ENCODE measurements at places on chromosomes 7 and 10.

DNA sequence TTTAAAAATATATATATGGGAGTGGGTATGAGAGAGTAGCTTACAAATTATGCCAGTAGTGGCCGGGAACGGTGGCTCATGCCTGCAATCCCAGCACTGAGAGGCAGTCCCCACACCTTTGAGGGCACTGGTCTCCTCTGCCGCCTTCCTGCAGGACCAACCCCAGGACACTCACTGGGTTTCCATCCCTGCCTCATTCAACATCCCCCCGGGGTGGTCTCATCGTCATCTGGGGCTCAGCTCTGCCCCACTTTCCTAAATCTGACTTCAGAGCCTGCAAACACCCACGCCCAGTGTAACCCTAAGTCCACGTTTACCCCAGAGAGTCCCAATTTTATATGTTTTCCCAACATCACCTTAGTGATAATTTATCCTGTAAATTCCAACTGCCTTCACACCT is 96.5 kb downstream of the DIP2C start:
- no peak for DNase-seq

- DNase-seq: peak; percentile 26
These were observed 5.7 kb upstream of the PIP start for GRCh38 chr7:143126146-143126545.

GRCh38 chr7:139594911-139595476 is 71.5 kb downstream of the CLEC2L start:
- no peak for DNase-seq

DNA sequence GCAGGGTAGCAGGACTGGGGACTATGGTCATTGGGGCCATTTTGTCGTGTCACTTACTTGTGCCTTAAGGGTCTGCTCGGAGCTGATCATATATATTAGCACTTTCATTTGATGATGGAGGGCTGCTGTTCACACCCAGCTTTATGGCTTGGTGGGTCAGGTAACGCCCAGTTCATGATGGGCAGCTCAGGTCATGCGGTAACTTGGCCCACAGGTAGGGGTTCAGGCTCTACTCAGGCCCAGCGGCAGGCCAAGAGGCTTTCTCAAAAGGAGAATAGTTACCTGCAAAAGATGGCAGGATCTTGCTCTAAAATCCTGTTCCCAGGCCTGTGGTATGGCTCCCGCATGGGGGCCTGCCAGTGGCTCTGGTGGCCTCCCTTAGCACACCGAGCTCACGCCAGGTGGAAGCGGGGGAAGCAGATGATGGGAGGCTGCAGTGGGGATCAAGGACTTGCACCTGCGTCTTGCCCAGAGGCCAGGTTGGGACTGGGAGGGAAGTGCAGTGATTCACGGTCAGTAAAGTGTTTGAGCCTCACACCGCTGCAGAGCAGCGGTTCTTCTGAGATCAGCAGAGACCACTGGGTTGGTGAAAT is 109.5 kb downstream of the ADCY1 start:
- no peak for DNase-seq

DNA sequence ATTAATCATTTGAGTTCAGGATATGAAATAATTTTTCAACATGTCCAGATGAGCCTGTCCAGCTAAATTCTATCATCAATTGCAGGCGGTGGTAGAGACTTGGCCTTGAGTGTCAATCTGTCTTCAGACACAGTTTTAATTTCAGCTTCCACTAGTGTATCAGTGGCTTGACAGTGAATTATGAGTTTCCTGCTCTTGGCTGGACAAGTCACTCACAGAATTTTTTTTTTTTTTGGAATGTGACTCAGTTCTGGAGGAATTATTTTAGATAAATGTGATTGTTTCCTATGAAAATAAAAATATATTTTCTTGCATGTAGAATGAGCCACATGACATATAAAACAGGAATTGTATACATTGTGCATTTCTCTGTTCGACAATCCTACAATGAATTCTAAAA is 319.9 kb upstream of the AKR1E2 start:
- no peak for DNase-seq
